ENCODE measurements at places on chromosomes 1 and 21.

DNA sequence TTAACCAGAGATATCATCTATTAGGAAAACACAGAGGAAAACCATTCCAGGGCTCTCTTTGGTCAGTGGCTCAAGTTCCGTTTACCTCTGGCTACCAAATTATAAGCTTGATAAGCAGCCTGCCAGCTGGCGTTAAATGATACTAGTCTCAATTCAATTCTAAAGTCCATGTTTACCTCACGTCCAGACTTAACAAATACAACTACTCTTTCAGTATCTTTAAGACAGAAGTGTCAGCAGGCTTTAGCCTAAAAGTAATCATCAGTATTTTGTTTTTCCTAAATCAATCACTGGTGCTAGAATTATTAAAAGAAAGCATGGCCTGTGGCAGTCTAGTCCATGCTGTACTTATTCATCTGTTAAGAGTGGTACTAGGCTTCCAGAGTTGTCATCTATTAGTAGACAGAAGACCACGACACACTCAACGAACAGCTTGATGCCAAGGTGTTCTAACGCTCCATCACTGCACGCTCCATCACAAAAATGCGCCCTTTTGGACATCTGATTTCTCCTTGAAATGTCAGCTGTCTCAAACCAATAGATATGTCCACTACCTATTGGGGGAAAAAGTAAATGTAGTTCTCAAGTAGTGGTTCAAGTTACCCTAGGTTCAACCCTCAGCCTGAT is 1.5 kb downstream of the IVNS1ABP start:
- no peak for DNase-seq

GRCh38 chr1:98157524-98158313 is 236.9 kb upstream of the DPYD start:
- no peak for DNase-seq

DNA sequence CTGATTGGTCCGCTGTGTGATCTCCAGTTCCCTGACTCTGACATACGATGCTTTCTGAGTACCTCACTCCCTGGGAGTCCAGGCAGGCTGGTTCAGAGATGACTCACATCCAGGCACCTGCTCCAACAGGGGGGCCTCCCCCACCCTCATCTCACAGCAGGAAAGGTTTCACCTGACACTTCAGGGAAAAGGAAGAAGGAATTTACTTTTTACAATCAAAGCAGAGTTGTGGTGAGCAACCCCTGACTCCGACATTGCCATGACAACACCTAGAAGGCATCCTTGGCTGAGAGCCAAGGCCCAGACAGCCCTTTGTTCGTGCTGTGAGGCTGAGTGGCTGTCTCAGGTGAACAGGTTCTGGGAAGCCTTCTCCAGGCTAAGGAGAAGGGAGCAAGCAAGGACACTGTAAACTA is 164.6 kb upstream of the GJB5 start:
- peak; percentile 23 for DNase-seq

- peak; percentile 81 for DNase-seq
Measured at GRCh38 chr1:46643368-46643775, 24.8 kb downstream of the ATPAF1 start.

- no peak for DNase-seq
Measured at GRCh38 chr1:223243441-223244050, 100.5 kb upstream of the TLR5 start.

- no peak for DNase-seq
Measured at GRCh38 chr1:199308349-199308846, 669.6 kb downstream of the PTPRC start.

All from kidney glomerular epithelial cell (primary cell).